NCI-H2171 (cell line): ENCODE measurements at places on chromosomes 4 and X.

DNA sequence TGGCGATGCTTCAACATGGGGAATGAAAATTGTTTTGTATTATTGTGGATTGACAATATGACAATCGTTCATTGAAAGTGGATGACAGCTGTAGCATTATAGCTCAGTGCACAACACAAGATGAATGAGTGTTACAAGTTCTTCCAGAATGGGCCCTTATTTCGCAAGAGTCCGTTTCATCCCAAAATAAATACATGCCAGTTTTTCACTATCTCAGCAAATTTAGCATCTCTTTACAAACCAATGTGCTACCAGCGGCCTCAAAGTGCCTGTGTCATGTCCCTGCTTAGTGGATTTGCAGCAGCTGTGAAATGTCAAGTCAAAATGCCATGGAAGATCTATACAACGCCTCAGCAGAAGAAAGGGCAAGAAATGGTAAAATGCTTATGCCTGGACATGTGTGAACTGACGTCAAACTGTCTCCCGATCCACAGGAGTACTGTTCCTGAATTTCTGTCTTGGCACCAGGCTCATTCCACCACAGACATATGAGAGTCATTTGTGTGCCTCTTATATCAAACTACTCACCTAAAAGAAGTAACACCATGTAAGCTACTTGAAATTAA lies 109.6 kb downstream of the MAML3 start:
- no peak for DNase-seq

- no peak for DNase-seq
These were observed 144.8 kb downstream of the ARAP2 start for GRCh38 chr4:36099509-36099908.

DNA sequence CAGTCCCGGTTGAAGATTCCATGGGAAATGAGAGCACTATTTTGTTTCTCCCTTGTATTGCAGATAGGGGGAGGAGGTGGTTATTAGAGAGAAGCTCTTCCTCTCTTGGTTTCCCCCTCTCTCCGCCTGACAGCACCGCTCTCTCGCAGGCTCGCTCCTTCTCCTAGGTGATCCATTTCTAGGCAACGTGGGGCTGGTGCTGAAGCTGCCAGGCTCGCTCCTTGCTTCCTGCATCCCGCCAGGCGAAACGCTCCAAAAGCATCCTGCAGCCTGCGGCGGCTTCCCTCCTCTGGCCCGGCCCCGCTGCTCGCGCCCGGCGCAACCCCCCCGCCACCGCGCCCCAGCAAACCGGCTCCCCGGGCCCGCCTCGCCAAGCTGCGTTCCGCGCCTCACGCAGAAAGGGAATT lies at the start of gene GRID2:
Gene GRID2, plus strand, starts transcription at position 346 of the 407 bp plus-strand sequence.
- peak; percentile 37 for DNase-seq

DNA sequence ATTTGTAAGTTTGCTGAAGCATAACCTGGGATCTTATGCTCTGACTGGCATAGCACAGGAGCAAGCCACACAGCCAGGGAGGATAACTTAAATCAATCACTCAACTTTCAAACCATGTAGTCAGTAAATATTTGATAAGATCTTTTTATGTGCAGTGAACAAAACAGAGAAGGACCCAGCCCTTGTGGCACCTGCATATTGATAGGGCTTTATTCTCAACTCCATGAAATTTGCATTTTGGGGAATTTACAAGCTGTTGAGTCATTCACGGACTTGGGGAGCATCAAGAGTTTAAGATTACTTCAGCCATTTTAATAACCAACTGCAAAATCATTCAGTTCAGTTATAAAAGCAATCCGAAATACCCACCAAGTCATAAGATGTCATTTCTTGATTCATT lies 122.6 kb downstream of the COMMD8 start:
- no peak for DNase-seq

DNA sequence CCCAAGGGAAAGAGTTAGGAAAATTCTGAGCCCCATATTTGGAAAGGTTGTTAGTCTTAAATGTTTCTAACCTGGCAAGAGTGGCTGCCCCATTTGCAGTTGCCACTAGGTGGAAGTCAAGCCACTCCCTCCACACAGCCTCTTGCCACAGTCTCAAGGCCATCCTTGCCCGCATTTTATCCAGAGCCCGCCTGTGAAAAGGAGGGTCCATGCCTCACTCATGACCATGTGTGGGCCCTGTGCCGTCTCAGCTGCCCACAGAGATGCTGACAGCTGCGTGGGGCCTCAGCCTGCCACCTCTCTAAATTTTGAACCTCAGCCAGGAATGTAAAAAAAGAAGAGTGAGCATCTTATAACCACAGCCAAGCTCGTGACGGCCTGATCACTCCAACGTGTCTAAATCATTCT lies 201.5 kb upstream of the FAM241A start:
- DNase-seq, result no peak

GRCh38 chr4:106021737-106022410 lies 126.6 kb downstream of the NPNT start:
- DNase-seq, result no peak

DNA sequence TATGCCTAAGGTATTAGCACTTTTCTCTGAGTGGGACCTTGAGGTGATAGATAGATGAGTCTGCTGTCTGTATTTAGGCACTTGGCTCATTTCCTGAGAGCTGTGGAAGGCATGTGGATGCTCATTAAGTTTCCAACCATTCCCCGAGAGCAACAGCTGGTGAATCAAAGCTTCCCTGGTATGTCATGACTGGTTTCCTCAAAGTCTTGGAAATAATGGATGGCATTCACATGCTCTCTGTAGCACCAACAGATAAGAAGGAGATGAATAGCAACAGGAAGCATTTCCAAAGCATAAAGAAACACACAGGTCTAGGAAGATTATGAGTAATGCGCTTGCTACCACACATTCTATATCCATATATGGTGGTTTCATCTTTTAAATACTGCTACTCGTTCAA lies 118.3 kb upstream of the ETNPPL start:
- DNase-seq, result no peak

DNA sequence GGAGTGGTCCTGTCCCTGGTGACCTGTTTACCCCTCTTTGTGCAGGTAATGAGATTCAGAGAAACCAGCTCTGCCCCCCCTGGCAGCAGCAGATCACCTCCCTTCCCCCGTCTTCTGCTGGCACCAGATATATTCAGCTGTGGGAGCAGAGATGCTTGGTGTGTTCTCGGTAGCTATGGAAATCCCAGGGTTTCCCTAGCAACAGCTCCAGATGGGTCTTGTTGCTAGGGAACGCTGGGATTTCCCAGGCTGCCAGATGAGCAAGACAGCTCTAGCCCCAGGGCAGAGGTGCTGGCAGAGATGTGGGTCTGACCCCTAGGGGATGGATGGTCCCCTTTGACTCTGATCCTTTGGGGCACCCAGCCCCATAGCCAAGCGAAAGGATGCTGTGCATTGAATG lies 20.2 kb downstream of the CETN2 start:
- DNase-seq, result no peak

GRCh38 chr4:38611676-38612075 lies 52.3 kb upstream of the KLF3 start:
- DNase-seq, result no peak

GRCh38 chr4:113823291-113823659 lies 61.7 kb upstream of the CAMK2D start:
- DNase-seq, result no peak

GRCh38 chr4:63757929-63758328 lies 651.3 kb downstream of the TECRL start:
- DNase-seq, result peak; percentile 0

DNA sequence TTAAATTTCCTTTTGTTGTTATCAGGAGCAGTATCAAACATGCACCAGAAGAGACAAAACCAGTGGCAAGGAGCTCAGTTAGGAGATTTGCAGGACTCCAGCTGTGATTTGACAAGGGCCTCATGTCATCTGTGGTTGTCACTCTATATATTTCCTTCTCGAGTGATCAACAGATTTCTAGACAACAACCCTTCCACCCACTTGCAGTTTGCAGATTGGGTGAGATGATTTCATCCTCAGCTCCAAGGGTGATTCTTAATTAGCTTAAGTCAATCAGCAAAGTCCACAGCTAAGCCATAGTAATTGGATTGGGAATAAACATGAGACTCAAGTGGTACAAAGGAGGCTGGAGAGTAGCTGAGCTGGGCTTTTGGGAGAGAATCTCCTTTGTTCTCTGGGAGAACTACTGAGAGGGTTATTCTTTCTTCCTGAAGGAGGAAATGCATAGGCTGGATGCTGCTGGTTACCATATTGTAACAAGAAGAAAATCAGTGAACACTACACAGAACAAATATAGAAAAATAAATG lies 192.8 kb downstream of the PPARGC1A start:
- DNase-seq, result no peak

DNA sequence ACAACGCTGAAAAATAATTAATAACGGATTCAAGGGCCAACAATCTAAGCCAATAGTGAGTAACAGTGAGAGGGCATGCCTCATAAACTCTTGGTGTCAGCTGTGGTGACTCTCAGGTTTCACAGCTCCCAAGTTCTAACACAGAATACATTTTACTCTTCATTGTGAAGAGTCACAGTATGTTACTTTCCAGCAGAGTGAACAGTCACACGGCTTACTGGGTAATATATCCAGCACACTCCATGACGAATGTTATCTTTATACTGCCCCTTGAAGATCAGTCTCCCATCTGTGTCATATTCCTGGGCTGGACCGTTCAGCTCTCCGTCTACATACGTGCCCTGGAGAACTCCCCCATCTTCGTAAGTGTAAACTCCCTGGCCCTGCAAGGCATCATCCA lies 23.1 kb downstream of the SETD7 start:
- peak; percentile 47 for DNase-seq

- DNase-seq, result no peak
These were observed 75.9 kb downstream of the PAQR3 start for GRCh38 chr4:78863254-78863869.
